NCI-H748 treated with DMSO at 0.1 percent for 48 hours (cell line): ENCODE measurements at places on chromosomes 12 and 14.
A peak's percentile ranks its signal among the peaks of the same experiment; 100 is the strongest.

DNA sequence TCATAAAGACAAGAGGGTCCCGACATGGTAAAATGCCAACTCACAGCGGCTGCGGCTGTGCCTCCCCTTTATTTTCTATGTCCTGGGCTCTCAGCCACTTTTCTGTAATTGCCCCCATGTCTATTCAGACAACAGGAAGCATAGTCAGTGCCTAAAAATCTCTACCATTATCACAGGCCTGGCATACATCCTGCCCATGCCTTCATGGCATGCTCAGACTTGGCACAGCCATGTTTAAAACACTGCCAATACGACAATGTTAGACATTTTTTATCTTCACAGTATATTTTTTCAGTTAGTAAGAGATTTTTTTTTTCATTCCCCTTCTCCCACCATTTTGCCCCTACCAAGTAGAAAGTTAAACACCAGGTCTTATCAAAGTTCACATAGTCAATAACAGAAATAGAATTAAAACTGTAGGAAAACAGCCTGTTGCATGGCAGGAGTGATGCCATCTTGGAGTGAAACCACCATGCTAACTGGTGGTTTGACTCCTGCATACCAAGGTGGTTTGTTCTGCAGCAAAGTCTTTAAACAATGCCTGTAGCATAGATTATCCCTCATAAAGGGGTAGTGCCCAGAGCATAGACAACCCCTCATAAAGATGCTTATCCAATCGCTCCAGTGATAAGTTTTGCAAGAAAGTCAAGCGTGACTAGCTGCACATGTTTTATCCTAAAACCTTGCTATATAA lies 18.9 kb upstream of the CERS5 start:
- DNase-seq, result no peak

GRCh38 chr14:82362452-82362851 lies 828.8 kb upstream of the SEL1L start:
- DNase-seq, result no peak

- DNase-seq, result no peak
Measured at GRCh38 chr14:71056168-71056567, 148.9 kb downstream of the PCNX1 start.

DNA sequence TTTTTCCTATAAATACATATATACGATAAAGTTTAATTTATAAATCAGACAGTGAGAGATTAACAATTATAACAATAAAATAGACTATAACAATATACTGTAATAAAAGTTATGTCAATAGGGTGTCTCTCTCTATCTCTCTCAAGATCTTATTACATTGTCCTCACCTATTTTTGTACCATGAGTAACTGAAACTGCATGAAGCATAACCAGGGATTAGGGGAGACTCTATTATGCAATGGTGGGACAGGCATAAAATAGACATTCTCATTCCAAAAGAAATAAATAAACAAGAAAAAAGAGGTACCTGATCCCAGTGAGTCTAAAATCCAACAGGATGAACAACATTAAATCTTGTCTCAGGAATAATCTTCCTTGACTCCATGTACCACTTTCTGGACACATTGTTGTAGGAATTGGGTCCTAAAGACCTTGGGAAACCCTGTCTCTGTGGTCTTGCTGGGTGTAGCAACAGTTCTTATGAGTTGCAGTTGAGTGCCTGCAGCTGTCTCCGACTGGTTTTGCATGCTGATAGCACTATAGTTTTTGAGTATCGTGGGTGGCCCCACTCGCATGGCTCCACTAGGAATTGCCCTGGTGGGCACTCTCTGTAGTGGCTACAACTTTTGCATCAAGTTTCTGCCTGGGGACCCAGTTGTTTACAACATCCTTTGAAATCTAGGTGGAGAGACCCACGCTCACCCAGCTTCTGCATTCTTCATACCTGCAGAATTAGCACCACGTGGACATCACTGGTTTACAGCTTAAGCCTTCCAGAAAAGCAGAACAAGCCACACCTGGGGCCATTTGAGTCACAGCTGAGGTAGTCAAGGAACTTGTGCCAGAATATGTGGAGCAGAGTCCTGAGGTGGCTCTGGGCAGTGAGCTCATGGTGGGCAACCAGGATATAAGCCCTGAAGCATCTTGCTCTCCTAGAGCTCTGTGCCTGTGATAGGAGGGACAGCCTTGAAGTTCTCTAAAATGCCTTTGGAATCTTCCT lies 204.7 kb downstream of the KITLG start:
- DNase-seq, result no peak

DNA sequence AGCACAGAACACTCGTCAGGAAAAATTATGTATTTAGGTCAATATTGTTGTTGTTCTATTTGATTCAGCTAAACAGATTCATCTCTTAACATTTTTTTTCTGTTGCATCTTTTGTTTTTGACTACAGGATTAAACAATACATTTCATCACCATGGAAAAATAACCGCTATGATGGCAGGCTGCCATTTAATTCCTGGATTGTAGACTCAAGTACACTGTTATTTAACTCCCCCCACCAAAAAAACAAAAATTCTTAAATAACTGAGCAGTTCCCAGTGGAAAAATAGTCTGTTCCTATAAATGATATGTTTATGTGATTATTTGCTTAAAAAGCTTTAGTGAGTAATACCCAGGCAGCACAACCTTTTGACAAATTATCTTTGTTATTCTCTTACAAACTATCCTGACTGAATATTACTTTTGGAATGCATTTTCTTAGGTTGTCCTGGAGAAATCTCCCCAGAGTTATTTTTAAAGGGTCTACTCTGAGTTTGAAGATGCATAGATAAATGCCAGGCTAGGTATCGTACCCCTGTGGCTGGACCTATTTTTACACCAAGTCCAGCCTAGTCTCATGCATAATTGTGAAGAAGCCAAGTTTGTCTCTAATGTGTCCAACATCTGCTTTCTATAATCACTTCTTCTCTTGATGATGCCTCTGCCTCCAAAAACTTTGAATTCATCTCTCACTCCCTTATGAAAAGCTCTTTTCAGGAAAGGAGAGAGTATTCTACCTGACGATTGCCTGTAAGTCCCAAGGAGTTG lies 3.7 kb downstream of the KERA start:
- DNase-seq, result no peak

DNA sequence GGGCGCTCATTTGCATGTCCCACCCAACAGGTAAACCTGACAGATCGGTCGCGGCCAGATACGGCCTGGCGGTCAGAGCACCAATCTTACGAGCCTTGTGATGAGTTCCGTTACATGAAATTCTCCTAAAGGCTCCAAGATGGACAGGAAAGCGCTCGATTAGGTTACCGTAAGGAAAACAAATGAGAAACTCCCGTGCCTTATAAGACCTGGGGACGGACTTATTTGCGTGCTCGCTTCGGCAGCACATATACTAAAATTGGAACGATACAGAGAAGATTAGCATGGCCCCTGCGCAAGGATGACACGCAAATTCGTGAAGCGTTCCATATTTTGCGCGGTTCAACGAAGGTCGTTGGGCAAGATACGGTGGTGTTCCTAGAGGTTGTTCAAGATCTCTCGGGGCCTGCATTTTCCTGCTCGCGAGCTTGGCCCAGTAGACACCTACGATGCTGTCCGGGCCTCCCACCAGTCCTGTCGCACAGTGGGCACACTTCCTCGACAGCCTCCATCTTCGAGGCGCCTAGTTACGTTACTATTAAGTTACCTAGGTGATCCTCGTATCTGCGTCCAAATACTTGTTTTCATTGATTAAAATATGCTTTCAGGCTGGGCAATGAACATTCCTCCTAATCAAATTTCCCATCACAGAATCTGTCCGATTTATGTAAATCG lies at the start of gene RNU6-7:
TSS of gene RNU6-7 (plus strand) at position 230 of the 675 bp plus-strand sequence.
- DNase-seq, result peak; percentile 40

- no peak for DNase-seq
Measured at GRCh38 chr14:72451054-72451972, 442.6 kb downstream of the DPF3 start.

DNA sequence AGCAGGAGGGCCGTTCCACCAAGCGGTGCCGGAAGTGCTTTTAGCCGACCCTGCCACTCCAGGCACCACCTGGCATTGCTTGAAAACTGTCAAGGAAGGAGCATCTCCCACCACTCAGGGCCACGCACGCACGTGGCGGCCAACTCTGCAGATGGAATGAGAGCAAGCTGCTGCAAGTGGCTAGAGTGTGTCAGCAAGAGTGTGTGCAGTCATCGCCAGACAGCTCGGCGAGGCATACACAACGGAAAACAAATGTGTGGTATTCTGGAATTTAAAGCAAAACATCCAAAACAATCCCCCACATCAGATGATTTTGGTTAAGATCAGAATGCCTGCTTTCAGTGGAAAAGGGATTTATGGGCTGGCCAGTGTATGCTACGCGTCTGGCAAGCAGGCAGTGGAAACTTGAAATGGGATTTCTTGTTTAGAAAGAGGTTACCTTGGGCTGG lies 11.2 kb downstream of the CD9 start:
- DNase-seq, result no peak

- peak; percentile 84 for DNase-seq
Measured at GRCh38 chr14:24171422-24172260, at the start of gene REC8. TSS of gene REC8 (plus strand) at chr14:24172080. CDS start at chr14:24172553, 473 bp downstream.

DNA sequence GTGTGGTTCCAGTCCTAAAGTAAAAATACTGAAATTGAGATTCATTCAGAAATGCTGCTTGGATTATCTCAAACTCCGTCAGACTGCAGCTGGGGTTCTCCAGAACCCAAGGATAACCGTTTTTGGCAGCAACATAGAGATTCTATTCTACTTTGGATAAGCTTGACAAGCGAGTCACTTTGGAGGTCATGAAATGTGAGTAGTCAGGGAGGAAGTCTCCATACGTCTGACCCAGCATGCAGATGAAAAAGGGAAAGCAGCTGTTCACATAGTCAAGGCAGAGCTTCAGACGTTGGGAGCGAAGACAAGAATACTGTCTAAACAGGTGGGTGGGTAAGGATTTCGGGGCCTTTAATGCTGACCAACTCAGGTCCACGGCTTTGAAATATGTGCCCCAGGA lies 14.9 kb upstream of the HSP90B1 start:
- DNase-seq, result no peak

DNA sequence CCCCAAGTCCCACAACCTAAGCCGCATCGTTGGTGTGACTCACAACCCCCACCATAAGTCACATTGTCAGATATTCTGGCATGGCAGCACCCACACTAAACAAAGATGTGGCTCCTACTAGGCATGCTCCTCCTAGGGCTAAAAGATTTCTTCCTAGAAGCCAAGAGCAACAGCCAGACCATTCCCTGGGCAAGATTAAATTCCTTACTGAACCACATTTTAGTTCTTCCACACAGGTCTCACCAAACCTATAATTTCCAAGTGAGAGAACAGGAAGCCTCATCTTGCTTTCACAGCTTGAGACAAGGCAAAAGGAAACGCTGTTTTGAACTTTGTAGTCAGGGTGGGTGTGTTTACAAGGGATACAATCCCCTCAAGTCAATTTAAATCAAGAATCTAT lies 632.8 kb downstream of the DIO2 start:
- DNase-seq, result no peak

DNA sequence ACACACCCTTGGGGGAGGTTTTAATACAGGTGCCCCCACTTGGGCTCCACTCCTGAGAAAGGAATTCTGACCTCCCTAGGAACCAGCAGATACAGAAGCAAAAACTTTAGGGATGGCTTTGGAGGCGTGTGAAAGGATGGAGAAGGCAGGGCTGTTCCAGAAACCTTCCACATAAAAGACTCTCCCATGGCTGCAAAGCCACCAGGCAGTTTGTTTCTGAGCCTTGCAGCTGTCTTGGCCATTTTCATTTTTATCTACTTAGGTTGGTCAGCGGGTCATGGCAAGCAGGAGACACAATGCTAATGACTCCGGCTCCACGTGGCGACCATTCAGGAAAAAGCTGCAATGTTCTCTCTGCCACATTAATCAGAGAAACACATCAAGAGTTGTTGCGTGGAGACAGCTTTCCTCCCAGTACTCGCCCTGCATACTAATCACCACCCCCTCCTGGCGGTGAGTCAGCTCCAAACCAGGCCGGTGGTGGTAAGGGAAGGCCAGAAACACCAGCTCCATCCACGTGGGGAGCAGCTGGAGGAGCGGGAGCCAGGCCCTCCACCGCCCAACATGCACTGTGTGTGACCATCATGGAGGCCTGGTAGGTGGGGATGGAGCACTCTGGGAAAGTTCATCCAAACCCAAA lies 30.9 kb upstream of the IRF2BPL start:
- DNase-seq, result no peak

- DNase-seq, result no peak
Measured at GRCh38 chr12:88408823-88409222, 171.4 kb downstream of the KITLG start.

GRCh38 chr14:51724650-51725049 lies 72.9 kb downstream of the FRMD6 start:
- DNase-seq, result no peak

DNA sequence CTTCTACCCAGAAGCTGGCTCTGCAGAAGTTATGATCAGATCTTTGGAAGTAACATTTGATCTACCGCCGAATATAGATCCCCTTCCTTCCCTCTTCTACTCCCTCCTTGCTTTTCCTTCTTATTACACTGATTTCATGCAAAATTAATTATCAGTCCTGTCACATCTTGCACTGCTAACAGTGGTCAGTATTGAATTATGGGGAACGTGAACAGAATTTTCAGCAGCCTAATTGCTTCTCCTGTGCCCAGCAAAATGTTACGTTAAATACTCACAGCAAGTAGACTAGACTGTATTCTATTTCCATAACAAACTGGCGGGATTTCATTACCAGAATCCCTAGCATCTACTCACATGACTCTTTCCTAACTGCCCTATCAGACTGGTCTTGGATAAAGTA lies 596.9 kb downstream of the DIO2 start:
- DNase-seq, result no peak

- DNase-seq, result no peak
Measured at GRCh38 chr14:59093902-59094301, 94.6 kb upstream of the DAAM1 start.

- no peak for DNase-seq
Measured at GRCh38 chr12:69783365-69783764, 41.7 kb upstream of the MYRFL start.

DNA sequence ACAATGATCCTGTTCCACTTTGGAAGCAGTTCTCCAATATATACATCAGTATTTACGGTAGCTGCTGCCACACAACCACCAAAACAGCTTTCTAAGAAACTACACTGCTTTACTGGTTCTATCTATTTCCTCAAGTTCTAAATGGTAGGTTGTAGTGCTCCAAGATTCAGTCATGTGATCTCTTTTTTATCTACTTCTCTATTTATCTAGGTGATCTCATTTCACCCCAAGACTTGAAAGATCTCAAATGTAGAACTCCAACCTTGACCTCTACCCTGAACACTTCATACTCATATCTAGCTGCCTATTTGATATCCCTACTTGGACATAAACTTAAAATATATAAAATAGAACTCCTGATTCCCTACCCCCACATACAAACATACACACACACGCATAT lies 133.9 kb upstream of the RAP1B start:
- DNase-seq, result no peak

DNA sequence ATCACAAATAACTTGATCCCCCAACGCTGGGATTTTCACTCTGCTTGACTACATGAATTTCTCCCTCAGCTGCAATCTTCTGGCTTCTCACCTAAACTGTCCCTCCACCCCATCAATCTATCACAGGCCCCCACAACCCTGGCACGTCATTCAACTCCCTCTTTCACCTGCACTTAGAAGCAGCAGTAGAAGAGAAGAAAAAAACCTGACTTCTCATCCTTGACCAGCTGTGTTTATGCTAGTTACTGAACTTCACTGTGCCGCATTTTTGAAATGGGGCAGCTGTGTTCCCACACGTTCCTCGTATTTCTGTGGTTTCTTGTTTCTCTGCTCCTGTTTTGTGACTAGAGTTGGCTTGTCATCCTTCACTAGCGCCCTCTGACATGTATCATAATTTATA lies 35.0 kb downstream of the ITPR2 start:
- no peak for DNase-seq

- no peak for DNase-seq
Measured at GRCh38 chr14:79420725-79421124, 790.6 kb downstream of the DIO2 start.
